Muscle of leg (tissue), 16 donors: ENCODE measurements at places on chromosomes 12 and 14. TPM values are rescaled to one million over a fixed set of nuclear protein-coding genes. Genes with fewer than 3 reads are reported as not detected.

The MYH6 gene
- total RNA-seq: 0.66 TPM

The SNRPF gene
- total RNA-seq: 16.7 TPM

The STAC3 gene
- total RNA-seq: 202 TPM

The KRT85 gene
- total RNA-seq: not detected

The DPPA3 gene
- total RNA-seq: not detected

- H3K36me3 ChIP-seq: peaks cover 3% of the 10 kb centered on the region
- H3K4me3 ChIP-seq: no peak overlapping the region
- no peak for DNase-seq
- H3K4me1 ChIP-seq: peaks cover 9% of the 10 kb centered on the region
These were observed 28.2 kb downstream of the ST8SIA1 start for GRCh38 chr12:22306311-22306710.

- peaks cover 10% of the 10 kb centered on the region for H3K4me1 ChIP-seq
- peak overlapping the region; percentile 42 for H3K4me3 ChIP-seq
- H3K36me3 ChIP-seq: no peaks in the 10 kb centered on the region
- peaks cover 24% of the 10 kb centered on the region for H3K27me3 ChIP-seq
- no peak overlapping the region for H3K27ac ChIP-seq
These were observed 10.6 kb upstream of the DNAL1 start for GRCh38 chr14:73634011-73634833.

DNA sequence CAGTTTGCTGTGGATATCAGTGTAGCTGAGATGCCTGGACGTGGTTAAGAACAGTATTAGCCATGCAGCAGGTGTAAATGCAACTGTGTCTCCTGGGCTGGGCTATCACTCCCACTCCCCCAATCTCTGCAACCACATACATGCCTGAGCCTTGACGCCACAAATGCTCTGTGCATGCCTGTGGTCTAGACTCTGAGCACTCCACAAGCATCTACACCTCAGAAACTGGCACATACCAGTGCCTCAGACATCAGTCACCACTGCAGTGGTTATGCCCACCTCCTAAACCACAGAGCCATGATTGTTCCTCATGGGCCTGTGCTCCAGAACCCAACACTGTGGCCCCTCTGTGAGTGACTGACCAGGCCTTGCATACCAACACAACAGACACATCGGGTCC lies 226.8 kb upstream of the ALG10 start:
- no peaks in the 10 kb centered on the region for H3K27me3 ChIP-seq
- no peaks in the 10 kb centered on the region for H3K4me1 ChIP-seq
- H3K4me3 ChIP-seq: no peak overlapping the region
- no peaks in the 10 kb centered on the region for H3K36me3 ChIP-seq

- DNase-seq: no peak
- peaks cover 2% of the 10 kb centered on the region for H3K4me1 ChIP-seq
- H3K36me3 ChIP-seq: no peaks in the 10 kb centered on the region
- H3K27ac ChIP-seq: no peak overlapping the region
These were observed 49.2 kb upstream of the CNOT2 start for GRCh38 chr12:70194076-70194475.

GRCh38 chr12:123879101-123879500 lies 93.5 kb downstream of the CCDC92 start:
- DNase-seq: no peak
- H3K27me3 ChIP-seq: peaks cover 3% of the 10 kb centered on the region
- no peak overlapping the region for H3K4me3 ChIP-seq
- no peaks in the 10 kb centered on the region for H3K36me3 ChIP-seq
- H3K27ac ChIP-seq: no peak overlapping the region

GRCh38 chr12:5716201-5716600 lies 228.9 kb downstream of the ANO2 start:
- H3K36me3 ChIP-seq: no peaks in the 10 kb centered on the region
- peaks cover 9% of the 10 kb centered on the region for H3K4me1 ChIP-seq
- H3K27me3 ChIP-seq: no peaks in the 10 kb centered on the region
- no peak overlapping the region for H3K27ac ChIP-seq

DNA sequence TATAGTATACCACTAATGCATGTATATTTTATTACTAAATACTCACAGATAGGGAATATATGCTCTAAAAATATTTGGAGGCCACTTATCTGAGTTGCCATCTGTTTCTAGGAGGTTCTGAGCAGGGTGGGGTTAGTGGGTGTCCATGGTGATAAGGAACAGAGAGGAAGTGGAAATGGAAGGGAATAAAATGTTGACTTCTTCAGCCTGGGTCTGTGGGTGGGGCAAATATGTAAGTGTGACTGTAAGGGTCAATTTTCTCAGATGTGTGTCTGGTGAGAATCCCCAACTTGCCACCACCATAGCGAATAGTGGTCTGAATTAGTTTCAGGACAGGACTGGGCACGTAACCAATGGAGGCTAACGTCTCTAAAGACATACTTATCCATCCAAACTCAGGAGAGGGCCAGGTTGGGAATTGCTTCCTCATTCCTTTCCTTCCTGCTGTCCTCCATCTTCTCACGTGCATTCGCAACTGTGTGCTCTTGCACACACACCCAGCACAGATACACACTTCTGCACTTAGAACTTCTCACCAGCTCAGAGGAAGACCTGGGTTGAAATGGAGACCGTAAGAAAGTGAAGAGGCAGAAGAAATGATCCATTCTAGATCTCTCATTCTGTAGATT lies 54.2 kb upstream of the GZMB start:
- H3K4me3 ChIP-seq: no peak overlapping the region
- H3K27me3 ChIP-seq: no peaks in the 10 kb centered on the region
- no peak for DNase-seq

DNA sequence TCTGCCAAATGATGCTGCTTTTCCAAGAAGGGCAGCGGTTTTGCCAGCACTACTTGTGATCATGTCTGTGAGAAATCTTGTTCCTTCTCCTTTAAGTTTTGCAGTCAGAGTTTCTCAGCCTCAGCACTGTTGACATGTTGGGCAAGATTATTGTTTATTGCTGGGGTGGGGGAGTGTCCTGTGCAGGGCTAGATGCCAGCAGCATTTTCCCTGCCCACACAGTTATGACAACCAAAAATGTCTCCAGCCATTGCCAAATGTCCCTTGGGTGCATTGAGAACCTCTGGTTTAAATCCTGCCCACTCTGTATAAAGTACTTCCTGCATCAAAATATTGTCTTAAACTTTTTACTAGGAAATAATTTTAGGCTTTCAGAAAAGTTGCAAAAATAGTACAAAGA lies 20.0 kb downstream of the TMEM132C start:
- peaks cover 2% of the 10 kb centered on the region for H3K4me1 ChIP-seq
- peak; percentile 6 for DNase-seq
- no peak overlapping the region for H3K4me3 ChIP-seq
- no peak overlapping the region for H3K27ac ChIP-seq
- H3K36me3 ChIP-seq: no peaks in the 10 kb centered on the region

DNA sequence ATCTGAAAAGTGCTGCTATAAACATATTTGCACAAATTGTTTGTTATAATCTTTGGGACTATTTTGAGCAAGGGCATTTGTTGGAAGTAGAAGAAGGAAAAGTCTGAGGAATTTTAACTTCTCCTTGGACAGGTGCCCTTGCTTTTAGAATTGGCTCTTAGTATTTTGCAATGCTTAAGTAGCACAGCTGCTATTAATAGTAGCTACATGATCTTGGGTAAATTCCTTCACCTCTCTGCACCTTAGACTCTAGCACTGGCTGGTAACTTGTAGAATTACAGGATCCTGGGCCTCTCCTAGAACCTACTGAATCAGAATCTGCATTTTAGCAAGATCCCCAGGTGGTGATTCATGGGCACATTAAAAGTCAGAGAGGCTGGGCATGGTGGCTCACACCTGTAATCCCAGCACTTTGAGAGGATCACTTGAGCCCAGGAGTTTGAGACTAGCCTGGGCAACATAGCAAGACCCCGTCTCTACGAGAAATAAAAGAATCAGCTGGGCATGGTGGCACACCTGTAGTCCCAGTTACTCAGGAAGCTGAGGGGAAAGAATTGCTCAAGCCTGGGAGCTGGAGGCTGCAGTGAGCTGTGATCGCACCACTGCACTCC lies 10.8 kb upstream of the TMEM120B start:
- H3K27ac ChIP-seq: no peak overlapping the region
- no peak for DNase-seq
- H3K4me3 ChIP-seq: no peak overlapping the region
- no peaks in the 10 kb centered on the region for H3K4me1 ChIP-seq
- H3K27me3 ChIP-seq: no peaks in the 10 kb centered on the region

GRCh38 chr12:70989232-70989631 lies 68.7 kb upstream of the PTPRR start:
- H3K36me3 ChIP-seq: no peaks in the 10 kb centered on the region
- no peak overlapping the region for H3K27ac ChIP-seq
- no peaks in the 10 kb centered on the region for H3K4me1 ChIP-seq
- H3K4me3 ChIP-seq: no peak overlapping the region
- no peaks in the 10 kb centered on the region for H3K27me3 ChIP-seq

- peaks cover 63% of the 10 kb centered on the region for H3K27me3 ChIP-seq
- H3K4me3 ChIP-seq: peak overlapping the region; percentile 46
- H3K27ac ChIP-seq: peak overlapping the region; percentile 65
- DNase-seq: peak; percentile 68
These were observed 6.8 kb downstream of the SIX6 start for GRCh38 chr14:60515511-60516289.

DNA sequence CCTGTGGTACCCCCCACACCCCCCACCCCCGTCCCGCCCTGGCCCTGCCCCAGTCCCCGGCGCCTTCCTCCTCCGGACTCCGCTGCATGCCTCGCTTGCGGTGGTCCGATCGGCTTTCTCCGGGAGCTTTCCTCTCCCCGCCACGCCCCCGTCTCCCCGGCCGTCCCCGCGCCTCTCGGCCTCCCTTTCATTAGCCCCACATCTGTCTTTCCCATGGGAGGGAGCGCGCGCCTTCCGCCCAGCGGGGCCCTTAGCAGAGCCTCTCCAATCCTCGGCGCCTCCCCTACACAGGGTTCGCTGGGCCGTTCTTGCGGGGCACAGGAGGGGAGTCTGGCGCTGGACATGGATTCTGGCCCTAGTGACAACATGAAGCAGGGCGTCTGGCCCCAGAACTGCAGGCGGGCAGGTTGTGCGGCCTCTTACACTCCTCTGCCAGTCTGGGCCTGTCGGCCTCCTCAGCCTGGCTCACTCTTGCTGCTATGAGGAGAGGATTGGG lies 1.5 kb upstream of the EFS start:
- DNase-seq: peak; percentile 90
- peak overlapping the region; percentile 34 for H3K4me3 ChIP-seq
- peaks cover 20% of the 10 kb centered on the region for H3K36me3 ChIP-seq
- H3K4me1 ChIP-seq: peaks cover 36% of the 10 kb centered on the region
- H3K27me3 ChIP-seq: peaks cover 24% of the 10 kb centered on the region
- peak overlapping the region; percentile 96 for H3K27ac ChIP-seq

- peak overlapping the region; percentile 67 for H3K27ac ChIP-seq
- no peaks in the 10 kb centered on the region for H3K36me3 ChIP-seq
- no peak for DNase-seq
- H3K27me3 ChIP-seq: no peaks in the 10 kb centered on the region
- H3K4me3 ChIP-seq: no peak overlapping the region
- H3K4me1 ChIP-seq: peaks cover 11% of the 10 kb centered on the region
These were observed 177.1 kb upstream of the SLC38A2 start for GRCh38 chr12:46549527-46550265.

DNA sequence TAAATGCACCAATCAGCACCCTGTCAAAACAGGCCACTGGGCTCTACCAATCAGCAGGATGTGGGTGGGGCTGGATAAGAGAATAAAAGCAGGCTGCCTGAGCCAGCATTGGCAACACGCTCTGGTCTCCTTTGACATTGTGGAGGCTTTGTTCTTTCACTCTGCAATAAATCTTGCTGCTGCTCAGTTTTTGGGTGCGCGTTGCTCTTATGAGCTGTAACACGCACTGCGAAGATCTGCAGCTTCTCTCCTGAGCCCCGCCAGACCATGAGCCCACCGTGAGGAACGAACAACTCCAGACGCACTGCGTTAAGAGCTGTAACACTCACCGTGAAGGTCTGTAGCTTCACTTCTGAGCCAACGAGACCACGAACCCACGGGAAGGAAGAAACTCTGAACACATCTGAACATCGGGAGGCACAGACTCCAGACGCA lies 8.4 kb upstream of the PIANP start:
- no peaks in the 10 kb centered on the region for H3K36me3 ChIP-seq
- H3K4me1 ChIP-seq: no peaks in the 10 kb centered on the region
- no peak overlapping the region for H3K4me3 ChIP-seq
- DNase-seq: no peak
- H3K27me3 ChIP-seq: peaks cover 9% of the 10 kb centered on the region

GRCh38 chr12:89211456-89211855 lies 140.8 kb downstream of the DUSP6 start:
- DNase-seq: no peak
- no peak overlapping the region for H3K4me3 ChIP-seq
- no peaks in the 10 kb centered on the region for H3K36me3 ChIP-seq
- no peak overlapping the region for H3K27ac ChIP-seq
- no peaks in the 10 kb centered on the region for H3K27me3 ChIP-seq

- no peak overlapping the region for H3K4me3 ChIP-seq
- no peaks in the 10 kb centered on the region for H3K36me3 ChIP-seq
- H3K4me1 ChIP-seq: no peaks in the 10 kb centered on the region
- H3K27ac ChIP-seq: no peak overlapping the region
These were observed 48.6 kb upstream of the PPP1R12A start for GRCh38 chr12:79983492-79983891.

DNA sequence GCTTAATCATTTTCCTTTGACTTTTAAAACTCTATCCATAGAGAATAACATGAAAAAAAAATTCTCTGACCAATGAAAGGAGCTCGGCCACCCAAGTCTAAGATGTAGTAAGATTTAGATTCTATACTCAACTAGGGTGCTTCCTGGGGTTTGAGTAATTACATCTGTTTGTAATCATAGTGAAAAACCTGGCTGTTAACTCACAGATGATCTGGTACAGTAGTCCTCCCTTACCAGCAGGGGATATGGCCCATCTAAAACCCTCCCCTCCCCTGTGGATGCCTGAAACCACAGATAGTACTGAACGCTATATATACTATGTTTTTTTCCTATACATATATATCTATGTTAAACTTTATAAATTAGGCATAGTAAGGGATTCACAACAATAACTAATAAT lies 89.2 kb downstream of the DAAM1 start:
- no peak overlapping the region for H3K27ac ChIP-seq
- no peak for DNase-seq
- H3K4me3 ChIP-seq: no peak overlapping the region
- no peaks in the 10 kb centered on the region for H3K27me3 ChIP-seq
- H3K36me3 ChIP-seq: peaks cover 5% of the 10 kb centered on the region
- H3K4me1 ChIP-seq: peaks cover 3% of the 10 kb centered on the region

DNA sequence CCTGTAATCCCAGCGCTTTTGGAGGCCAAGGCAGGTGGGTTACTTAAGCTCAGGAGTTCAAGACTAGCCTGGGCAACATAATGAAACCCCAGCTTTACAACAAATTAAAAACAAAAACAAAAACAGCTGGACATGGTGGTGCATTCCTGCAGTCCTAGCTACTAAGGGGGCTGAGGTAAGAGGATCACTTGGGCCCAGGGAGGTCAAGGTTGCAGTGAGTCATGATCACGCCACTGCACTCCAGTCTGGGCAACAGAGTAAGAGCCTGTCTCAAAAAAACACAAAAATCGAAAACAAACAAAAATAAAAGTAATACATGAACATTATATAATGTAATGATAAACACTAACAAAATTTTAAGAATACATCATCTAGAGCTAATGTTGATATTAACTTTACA lies 46.2 kb upstream of the GRIP1 start:
- no peaks in the 10 kb centered on the region for H3K4me1 ChIP-seq
- DNase-seq: no peak
- no peaks in the 10 kb centered on the region for H3K27me3 ChIP-seq
- no peaks in the 10 kb centered on the region for H3K36me3 ChIP-seq

- H3K4me3 ChIP-seq: no peak overlapping the region
- H3K36me3 ChIP-seq: no peaks in the 10 kb centered on the region
- DNase-seq: peak; percentile 85
- peak overlapping the region; percentile 21 for H3K27ac ChIP-seq
- peaks cover 12% of the 10 kb centered on the region for H3K4me1 ChIP-seq
These were observed 279.8 kb upstream of the DIO2 start for GRCh38 chr14:80491131-80491530.
